ENCODE measurements at places on chromosomes 13 and 19.
A peak's percentile ranks its signal among the peaks of the same experiment; 100 is the strongest.

DNA sequence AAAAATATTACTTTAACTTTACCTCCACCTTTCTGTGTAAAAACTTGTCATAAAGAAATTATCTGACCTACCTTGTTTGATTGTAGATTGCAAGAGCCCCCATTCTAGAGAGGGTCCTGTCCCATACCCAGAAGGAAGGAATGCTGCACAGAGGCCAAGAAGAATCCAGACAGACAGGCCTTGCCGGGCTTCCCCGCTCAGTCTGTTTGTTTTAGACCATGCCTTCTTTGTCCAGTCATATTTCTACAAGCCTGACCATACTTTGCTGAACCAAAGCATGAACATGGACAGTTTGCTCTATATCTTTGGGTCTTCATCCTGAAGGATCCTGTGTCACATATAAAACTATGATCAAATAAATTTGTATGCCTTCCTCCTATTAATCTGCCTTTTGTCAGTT, 95.8 kb upstream of the MYCBP2 start:
- no peak for DNase-seq

DNA sequence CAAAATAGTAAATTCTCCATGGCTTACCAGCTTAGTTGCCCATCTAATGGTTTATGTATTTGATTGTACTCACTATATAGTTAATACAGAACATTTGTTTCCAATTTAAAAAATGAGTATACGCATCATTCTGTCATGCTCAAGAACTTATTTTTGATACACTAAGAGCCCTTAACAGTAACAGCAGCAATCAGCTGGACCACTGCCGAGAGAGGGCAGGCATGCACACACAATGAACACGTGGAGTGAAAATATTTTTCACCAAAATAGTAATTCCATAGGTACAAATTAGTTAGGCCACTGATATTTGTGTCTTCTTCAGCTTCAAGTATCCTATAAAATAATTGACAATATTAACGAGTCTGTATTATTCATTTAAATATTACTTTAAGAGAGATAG, 109.9 kb downstream of the KLF12 start:
- DNase-seq: no peak

- DNase-seq: no peak
Observed at GRCh38 chr19:55526216-55527196, 10.4 kb downstream of the SBK2 start.

GRCh38 chr19:3692141-3693024, 7.9 kb downstream of the PIP5K1C start:
- peak; percentile 39 for DNase-seq

DNA sequence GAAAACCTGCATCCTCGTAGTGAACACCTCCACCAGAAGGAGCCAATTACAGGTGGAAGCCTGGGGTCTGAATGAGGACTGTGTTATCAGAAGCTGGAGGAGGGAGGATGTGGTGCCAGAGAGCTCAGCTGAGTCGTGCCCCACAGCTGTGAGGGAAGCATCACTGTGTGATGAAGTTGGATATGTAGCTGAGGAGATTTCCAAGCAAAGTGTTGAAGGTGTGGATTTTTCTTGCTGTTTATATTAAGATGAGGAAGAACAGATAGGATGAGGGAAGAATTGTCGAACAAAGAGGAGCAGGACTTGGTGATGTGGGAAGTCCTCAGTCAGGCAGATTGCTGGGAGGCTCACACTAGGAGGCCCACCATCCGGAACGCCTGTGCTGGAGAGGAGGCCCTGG, 4.4 kb downstream of the RAB20 start:
- no peak for DNase-seq

DNA sequence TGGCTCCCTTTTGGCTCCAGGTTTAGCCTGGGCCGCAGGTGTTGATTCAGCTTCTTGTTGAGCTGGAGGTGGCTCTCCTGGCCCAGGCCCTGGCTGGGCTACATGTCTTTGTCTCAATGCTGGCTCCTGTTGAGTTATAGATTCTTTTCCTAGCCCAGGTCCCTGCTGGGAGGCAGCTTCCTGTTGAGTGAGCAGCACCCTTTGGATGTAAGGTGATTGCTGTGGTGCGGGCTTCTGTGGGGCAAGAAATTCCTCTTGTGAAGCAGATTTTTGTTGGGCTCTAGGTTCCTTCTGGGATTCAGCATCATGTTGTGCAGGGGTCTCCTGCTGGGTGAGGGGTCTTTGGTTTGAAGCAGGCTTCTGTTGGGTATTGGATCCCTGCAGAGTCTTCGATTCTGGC, 545 bp downstream of the LIPE start:
- no peak for DNase-seq

GRCh38 chr13:63107179-63107943, 1691.7 kb upstream of the PCDH20 start:
- DNase-seq: no peak

GRCh38 chr13:43005460-43006236, 13.6 kb upstream of the EPSTI1 start:
- DNase-seq: no peak

DNA sequence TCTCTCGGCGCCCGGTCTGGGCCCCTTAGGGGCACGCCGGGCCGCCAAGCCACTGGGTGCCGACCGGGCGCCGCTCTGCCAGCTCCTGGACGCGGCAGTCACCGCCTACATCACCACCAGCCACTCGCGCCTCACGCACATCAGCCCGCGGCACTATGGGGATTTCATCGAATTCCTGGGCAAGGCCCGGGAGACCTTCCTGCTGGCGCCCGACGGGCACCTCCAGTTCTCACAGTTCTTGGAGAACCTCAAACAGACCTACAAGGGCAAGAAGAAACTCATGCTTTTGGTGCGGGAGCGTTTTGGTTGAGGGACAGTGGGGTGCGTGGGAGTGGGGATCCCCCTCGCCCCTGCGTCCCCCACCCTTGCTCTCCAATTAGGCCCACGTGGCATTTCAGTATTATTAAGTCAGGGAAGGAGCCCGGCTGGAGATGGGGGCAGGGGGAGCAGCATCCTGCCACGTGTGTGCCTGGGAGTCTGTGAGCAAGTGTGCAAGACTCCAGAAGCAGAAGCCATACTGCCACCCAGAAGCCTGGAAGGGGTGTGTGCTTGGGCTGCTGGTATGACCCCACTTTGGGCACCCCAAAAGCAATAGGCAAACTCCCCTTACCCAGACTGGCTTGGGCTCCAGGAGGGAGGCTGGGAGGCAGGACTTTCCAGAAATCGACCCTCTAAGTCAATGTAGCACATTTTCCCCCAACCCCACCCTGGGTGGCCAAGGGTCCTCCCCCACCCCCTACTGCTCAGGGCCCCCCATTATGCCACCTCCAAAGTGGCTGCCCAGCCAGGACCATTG, 35.7 kb downstream of the ZSWIM4 start:
- DNase-seq: no peak

GRCh38 chr19:9741476-9742171, 26.9 kb downstream of the ZNF846 start:
- DNase-seq: no peak

DNA sequence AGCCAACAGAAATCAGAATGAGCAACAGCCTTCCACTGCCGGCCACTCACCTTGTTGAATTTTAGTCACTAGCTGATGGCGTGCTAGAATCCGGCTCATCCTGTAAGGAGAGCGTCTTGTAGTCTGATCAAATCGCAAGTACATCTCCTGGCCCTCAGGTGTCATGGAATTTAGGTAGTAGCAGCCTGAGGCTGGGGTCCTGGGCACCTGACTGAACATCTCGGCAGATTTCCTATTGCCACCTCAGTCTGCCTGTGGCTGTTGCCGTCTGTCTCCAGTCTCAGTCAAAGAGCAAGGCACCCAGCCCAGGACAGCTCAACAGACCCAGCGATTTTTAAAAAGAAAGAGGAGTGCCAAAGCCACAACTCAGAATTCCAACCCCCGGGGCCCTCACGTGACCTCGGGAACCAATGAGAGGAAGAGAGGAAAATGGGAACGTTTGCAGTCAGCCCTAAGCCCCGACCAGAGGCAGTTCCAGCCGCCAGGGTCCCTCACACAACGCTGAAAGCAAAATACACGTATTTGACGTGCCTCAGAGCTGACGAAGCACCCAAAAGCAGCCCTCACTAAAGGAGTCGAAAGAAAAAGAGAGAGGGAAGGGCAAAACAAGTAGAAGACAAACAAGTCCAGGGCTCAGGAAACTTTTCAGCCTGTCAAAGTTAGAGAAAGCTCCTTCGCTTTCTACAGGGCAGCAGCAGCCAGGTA, at the start of gene STARD13:
Gene STARD13, minus strand, starts transcription at position 336 of the 705 bp plus-strand sequence. Its CDS starts 117 bp downstream, at position 219.
- DNase-seq: no peak

GRCh38 chr13:100235311-100235901, 146.5 kb downstream of the PCCA start:
- peak; percentile 31 for DNase-seq

GRCh38 chr13:48739386-48739964, 85.7 kb downstream of the CYSLTR2 start:
- no peak for DNase-seq

GRCh38 chr13:38421590-38422560, 72.2 kb downstream of the UFM1 start:
- no peak for DNase-seq

DNA sequence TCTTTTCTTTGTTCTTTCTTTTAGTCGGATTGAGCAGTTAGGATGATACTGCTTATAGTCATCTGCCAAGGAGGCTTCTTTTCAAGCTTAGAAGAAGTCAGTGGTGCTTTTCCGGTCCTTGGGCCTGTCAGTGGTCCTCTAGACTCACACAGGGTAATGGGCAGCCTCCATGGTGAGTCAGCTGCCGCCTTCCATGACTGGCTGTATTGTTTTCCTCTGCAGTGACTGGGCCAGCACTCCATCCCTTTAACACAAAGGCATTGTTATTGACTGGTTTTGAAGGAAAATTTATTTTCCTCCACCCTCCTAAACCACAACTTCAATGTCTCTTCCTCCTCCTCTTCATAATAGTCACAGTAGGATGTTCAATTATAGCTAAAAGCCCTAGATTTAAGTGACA, 47.1 kb upstream of the CNMD start:
- no peak for DNase-seq

DNA sequence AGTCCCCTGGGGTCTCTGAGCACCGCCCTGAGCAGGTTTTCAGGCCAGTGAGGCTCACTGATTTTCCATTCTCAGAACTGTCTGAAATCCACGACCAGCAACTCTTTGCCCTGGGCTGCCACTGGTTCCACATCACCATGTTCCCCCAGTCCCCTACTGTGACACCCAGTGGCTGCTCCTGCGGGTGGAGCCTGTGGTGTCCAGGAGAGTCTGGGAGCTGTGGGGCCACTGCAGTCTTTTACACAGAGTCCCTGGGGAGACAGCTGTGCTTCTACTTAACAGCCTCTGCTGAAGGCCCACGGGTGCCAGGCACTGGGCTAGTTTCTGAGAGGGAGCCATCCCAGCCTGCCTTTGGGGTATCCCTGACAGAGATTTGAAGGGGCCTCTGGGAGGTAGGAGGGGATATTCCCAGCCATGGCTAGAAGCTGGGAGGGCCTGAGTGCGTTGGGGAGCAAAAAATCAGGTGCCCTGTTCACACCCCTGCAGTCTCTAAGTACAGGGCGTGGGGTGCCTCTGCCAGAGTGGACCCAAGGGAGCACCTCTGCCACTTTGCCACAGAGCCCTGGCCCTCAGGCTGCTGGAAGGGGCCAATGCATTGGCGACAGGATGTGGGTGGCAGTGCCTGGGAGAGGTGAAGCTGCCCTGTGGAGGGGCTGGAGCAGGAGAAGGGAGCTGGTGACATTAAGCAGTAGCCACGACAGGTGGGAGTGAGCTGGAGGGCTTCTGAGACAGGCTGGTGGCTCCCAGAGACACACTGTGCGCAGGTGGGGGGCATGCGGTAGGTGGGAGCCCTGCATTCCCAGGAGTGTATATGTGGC, 200.2 kb upstream of the ZNF536 start:
- no peak for DNase-seq

DNA sequence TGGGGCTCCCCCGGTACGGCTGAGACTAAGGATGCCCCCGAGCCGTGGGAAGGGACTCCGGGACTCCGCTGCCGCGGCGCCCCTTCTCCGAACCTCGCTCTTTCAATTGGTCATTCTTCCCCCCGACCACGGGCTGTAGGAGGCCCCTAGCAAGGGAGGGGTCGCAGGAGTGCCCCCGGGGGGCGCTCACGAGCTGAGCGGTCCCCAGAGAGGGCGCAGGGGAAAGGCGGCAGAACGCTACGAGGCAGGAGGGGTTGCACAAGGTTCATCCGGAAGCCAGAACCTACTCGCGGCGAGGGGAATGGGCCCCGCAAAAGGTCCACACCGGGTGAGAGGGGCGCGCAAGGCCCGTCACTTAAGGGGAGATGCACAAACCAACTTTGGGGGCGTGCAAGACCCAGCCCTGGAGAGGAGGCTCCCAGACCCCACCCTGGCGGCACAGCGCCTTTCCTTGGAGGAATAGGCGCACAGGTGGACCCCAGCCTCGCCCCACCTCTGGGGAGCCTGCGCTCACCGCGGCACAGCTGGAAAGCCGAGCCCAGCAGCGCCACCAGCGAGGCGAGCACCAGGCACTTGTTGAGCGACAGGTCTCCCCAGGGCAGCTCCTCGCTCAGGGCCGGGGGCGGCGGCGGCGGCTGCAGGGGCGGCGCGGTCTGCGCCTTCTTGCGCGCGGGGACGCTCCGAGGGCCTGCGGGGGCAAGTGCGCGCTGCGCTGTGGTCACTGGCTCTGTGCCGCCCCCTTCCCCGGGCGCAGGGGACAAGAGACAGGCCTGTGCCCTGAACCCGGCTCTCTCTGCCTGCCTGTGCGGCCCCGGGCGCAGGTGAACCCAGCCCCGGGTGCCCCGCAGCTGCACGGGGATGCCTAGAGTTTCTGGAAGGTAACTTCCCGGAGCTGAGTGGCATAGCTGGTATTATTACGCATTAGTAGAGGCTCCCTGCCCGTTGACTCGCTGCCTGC, 2.8 kb downstream of the JSRP1 start:
- peak; percentile 47 for DNase-seq

- no peak for DNase-seq
Observed at GRCh38 chr19:54586397-54586796, 7.0 kb upstream of the LILRA1 start.

- no peak for DNase-seq
Observed at GRCh38 chr13:112742583-112742982, 52.7 kb downstream of the ATP11A start.

- DNase-seq: no peak
Observed at GRCh38 chr13:20685092-20685491, 18.4 kb upstream of the IL17D start.

All from activated CD8-positive, alpha-beta T cell treated with anti-CD3 and anti-CD28 coated beads, Interleukin-2, amount 10 ng/mL, durations not matched to agents 7 days and 5 days (primary cell).